ENCODE measurements at places on chromosomes 16 and 17. TPM values are rescaled to one million over a fixed set of nuclear protein-coding genes. Genes with fewer than 3 reads are reported as not detected.

DNA sequence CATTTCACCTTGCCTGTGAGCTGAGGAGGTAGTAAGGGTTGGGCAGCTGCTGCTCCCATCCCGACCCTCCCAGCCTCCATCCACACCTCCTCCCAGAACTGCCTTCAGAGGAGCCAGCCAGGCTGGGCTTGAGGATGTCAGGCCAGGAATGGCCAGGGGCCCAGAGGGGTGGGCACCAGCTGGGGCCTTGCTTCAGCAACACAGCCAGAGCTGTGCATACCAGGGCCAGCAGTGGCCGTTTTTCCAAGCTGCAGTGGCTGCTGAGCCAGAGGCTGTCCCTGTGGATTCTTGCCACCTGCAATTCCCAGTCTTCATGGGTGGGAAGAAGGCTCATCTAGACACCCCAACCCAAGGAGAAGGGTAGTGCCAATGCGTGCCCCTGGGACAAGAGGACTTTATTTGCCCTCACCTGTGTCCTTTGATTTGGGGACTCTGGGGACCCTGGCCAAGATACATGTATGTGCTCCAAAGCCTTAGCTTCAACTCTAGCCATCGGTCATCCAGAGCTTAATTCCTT is 153.4 kb upstream of the SDK2 start:
- DNase-seq: no peak

- DNase-seq: peak; percentile 90
These were observed at the start of gene TUBG2 for GRCh38 chr17:42659079-42659931. TUBG2 (plus strand) TSS chr17:42659284; CDS start chr17:42659504, 220 bp downstream.

- DNase-seq: peak; percentile 12
These were observed 155.4 kb downstream of the FOXL1 start for GRCh38 chr16:86733546-86734254.

GRCh38 chr16:85736921-85737320 is 14.0 kb downstream of the C16orf74 start:
- no peak for DNase-seq

GRCh38 chr16:56987692-56988091 is 1.7 kb upstream of the NLRC5 start:
- DNase-seq: no peak

GRCh38 chr17:36593656-36594316 is 2.1 kb downstream of the DHRS11 start:
- no peak for DNase-seq

GRCh38 chr17:66431910-66432309 is 129.5 kb downstream of the PRKCA start:
- no peak for DNase-seq

GRCh38 chr17:83057397-83057761 is 22.0 kb upstream of the METRNL start:
- no peak for DNase-seq

DNA sequence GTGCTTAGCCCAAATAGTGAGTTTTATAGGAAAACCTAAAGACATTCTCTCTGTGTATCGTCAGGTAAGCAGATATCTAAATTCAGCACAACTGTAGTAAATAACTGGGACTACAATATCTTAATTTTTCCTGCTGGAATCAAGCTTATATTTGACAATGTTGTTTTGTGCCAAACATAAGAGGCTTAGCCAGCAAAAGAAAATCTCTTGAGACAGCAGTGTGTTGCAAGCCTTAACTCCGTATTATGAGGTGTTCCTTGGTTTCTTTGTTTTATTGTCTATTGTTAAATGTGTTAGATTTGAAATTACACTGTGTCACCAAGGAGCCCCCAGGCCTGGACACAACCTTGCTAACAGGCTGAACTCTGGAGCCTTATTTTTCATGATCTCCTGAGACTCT is 1570.6 kb upstream of the GOT2 start:
- no peak for DNase-seq

DNA sequence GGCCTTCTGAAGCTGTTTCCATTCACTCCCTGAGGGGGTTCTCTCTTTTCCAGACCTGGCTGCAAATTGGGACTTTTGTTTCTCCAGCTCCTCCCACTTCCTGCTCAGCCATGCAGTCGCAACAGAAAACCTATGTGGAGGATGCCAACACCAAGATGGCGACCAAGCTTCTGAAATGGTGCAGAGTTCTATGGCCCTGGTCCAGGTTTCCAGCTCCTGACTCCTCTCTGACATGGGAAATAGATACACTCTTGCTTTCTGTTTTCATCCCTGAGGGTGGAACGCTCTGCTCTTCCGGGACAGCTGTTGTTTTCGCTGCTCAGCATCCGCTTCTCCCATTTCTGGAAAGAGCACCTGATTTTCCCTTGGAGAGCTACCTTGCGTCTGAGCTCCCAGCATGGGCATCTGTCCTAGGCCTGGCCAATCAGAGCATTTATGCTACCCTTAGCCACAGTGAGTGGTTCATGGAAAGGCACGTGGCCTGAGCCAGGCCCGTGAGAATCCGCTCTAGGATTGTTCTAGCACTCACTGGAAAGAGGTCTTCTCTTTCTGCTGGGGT is 8.1 kb downstream of the GPRC5B start:
- DNase-seq: no peak

DNA sequence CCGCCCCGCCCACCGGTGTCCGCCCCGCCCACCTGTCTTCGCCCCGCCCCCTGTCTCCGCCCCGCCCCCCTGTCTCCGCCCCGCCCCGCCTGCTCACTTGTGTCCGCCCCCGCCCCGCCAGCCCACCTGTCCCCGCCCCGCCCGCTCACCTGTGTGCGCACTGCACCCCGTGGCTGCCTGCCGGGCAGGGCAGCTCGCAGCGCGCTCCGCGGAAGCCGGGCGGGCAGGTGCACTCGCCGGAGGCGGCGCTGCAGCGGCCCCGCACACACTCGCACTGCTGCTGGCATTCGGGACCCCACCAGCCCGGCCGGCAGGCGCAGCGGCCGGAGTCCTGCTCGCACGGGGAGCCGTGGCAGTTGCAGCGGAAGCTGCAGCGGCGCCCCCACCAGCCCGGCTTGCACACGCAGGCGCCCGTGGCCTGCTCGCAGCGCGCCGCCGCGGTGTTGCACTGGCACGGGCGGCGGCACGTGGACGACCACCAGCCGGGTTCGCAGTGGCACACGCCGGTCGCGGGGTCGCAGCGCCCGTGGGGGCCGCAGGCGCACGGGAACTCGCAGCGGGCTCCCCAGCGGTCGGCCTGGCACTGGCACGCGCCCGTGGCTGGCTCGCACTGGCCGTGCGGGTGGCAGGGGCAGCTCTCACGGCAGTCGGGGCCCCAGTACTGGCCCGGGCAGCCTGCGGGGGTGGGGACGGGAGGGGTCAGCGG is 2.1 kb downstream of the SCARF1 start:
- peak; percentile 62 for DNase-seq

DNA sequence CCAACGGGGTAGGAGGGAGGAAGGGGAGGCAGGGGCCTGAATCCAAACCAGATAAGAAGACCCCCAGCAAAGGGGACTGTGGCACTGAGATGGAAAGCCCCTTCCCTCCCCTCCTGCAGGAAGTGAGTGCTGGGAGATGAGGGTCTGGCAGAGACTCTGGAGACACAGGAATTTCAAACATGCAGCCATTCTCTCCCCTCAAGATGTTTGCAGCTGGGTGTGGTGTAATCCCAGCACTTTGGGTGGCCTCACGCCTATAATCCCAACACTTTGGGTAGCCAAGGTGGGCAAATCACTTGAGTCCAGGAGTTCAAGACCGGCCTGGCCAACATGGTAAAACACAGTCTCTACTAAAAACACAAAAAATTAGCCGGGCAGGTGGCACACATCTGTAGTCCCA is 33.9 kb upstream of the FAAP100 start:
- no peak for DNase-seq

- DNase-seq: no peak
These were observed 6.1 kb downstream of the TBX21 start for GRCh38 chr17:47739150-47739549.

DNA sequence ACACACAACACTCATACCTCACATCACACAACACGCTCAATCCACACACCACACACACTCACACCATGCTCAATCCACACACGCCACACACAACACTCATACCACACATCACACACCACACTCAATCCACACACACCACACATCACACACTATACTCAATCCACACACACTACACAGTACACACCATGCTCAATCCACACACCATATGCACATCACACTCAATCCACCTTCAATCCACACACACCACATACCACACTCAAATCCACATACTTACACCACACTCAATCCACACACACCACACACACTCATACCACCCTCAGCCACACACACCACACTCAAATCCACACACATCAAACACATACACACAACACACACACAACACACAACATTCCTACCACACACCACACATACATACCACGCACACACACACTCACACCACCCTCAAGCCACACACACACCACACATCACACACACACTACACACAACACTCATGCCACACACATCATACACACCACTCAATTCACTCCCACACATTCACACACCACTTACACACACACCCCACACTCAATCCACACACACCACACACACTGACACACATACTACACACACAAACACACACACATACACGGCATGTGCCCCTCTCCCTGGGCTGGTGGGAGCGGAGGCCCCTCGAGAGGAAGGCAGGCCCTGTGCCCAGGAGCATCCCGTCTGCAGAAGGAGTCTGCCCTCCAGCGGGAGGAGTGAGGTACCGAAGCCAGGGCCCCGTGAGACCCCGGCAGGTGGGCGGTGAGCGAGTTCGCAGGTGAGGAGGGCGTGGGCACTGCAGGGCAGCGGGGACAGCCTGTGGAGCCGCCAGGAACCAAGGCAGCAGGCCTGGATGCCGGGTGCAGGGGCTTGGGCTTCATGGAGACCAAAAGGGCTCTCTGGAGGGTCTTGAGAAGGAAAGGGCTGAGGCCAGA is 33.1 kb upstream of the RPTOR start:
- DNase-seq: no peak

DNA sequence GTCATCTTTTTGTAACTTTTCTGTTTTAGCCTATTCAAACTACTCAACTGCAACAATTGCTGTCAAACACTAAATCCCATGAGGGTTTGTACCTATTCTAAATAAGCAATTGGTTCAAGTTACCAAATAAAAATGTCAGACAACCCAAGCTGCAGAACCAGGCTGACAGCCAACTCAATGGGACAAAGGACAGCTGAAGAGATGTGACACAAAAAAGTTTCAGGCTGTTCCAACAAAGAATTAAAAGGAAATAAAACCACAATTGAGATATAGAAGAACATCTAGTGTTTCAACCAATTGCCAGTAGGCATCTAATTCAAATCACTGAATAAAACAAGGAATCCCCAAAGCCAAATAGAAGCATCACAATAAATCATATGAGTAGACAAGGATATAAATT is 49.3 kb downstream of the GRB7 start:
- no peak for DNase-seq

GRCh38 chr17:30176855-30177254 is 58.6 kb downstream of the SLC6A4 start:
- DNase-seq: no peak

DNA sequence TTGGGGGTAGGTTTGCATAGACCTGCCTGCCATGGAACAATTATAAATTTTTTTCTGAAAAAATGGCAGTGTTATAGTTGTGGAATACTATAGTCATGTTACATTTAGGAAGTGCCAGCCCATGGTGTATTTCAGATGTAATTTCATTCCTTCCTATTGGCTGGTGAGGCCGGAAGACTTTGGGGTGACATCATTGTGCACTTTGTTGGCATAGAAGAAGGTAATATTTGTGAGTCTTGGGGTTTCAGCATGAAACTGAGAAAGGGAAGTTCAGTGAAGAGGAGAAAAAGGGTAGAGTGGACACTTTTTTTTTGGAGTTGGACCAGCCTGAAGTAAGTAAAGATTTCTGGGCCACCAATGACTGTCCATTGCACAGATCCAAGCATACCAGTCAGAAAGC is 16.0 kb upstream of the HEATR6 start:
- no peak for DNase-seq

DNA sequence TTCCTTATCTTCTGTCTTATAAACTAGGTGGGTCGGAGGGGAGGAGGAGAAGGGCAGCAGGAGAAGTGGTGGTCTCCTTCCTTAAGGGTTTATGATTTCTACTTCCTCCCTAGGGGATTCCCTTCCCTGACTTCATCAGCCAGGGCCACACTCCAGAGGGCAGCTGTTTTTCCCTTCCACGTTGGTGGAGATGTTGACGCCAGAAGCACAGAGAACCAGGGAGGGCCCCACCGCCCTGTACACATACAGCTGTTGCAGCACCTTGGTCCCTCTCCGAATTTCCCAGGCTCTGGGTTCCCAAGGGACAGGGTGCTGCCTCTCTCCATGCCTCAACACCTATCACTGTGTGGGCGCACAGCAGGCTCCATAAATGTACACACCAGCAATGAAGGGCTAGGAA is 5.6 kb upstream of the SLC6A4 start:
- no peak for DNase-seq

DNA sequence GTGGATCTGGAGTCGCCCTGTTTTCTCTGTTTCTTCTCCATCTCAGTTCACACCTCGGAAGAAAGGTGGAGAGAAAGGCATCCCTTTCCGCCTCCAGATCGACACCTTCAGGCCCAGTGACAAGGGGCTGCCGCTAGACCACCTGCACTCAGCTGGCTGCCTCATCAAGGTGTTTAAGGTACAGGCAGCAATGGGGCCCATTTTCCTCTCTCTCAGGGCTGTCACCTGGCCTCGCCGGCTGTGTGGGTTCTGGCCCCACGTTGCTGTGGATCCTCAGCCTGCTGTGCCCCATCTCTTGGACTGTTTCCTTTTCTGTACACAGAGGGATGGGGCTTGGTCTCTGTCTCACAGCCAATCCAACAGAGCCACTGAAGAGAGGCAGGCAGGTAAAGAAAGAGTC is 17.4 kb upstream of the STAC2 start:
- DNase-seq: no peak

DNA sequence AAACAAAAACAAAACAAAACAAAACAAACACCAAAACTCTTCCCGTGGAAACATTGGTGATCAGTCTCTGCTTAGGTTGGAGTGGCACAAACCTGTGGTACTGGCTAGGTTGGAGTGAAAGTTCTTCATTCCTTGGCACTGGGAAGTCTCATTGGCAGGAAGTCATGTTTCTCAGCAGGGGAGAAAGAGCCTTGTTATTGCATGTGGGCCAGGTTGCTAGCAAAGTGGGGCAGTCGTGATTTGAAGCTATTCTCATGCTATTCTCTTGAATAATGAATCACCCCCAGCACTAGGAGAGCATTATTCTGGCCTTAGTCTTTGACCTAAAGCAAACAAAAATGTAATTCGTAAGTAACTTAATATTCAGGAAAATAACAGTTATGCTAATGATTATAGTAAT is 24.3 kb upstream of the B4GALNT2 start:
- no peak for DNase-seq

GRCh38 chr17:40018211-40019121 is 3.2 kb downstream of the CSF3 start:
- no peak for DNase-seq

GRCh38 chr16:73023752-73024570 is 24.0 kb downstream of the ZFHX3 start:
- no peak for DNase-seq

DPEP3 gene
- total RNA-seq: not detected

TCAP gene
- total RNA-seq: 2.3 TPM

PRSS53 gene
- total RNA-seq: 20.4 TPM

MSLN gene
- total RNA-seq: not detected

NT5C gene
- 40.4 TPM for total RNA-seq

RPS2 gene
- 1,772 TPM for total RNA-seq

PABPN1L gene
- 3.9 TPM for total RNA-seq

WFIKKN1 gene
- total RNA-seq: 61.9 TPM

KCNG4 gene
- total RNA-seq: not detected

MFAP4 gene
- total RNA-seq: 37.7 TPM

NUDT7 gene
- total RNA-seq: 3.0 TPM

PRSS33 gene
- total RNA-seq: 0.39 TPM

LITAFD gene
- total RNA-seq: not detected

CMTM1 gene
- 5.0 TPM for total RNA-seq

GOSR1 gene
- total RNA-seq: 46.1 TPM
